MCF 10A (cell line): ENCODE measurements at places on chromosomes 6 and 20.

DNA sequence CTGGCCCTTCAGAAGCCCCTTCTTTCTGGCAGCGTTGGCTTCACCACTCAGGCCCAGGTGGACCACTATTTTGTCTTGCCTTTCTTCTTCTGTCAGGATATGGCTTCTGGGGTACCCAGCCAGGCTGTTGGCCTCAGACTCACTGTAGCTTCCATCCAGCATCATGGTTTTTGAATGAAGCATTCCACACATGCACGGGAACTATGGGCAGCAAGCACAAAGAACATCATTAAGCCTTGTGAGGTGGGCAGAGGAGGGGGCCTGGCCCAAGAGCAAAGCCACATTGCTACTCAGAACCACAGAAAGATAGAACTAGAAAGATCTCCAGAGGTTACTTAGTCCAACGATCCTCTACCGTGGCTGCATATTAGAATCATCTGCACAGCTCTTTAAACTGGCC is 40.6 kb upstream of the GABRR1 start:
- DNase-seq, result no peak

DNA sequence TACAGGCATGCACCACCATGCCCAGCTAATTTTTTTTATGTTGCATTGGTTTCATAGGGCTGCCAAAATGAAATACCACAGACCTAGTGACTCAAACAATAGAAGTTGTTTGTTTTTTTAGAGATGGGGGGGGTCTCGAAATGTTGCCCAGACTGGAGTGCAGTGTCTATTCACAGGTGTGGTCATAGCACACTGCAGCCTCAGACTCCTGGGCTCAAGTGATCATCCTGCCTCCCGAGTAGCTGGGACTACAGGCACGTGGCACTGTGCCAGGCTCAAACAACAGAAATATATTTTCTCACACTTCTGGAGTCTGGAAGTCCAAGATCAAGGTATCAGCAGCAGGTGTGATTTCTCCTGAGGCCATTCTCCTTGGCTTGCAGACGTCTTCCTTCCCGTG is 6.6 kb upstream of the SLC16A10 start:
- peak; percentile 74 for DNase-seq

GRCh38 chr6:89145091-89145955 is 532 bp upstream of the PM20D2 start:
- peak; percentile 43 for DNase-seq

DNA sequence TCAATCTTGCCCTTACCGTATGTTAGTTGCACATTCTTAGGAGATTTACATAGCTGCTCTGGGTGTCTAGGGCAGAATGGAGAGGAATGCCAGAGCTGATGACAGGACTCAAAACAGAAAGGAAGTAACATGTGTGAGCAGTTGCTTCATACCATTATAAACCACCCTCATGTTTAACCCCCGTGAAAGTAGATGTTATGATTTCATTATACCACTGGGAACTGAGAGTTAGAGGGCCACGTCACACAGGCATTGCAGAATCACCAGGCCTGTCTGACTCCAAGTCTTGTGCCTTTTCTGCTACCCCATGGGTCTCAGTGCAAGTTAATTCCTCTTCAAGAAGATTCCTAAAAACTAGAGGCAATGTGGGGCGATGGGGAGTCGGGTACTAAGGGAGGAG is 23.5 kb upstream of the SIM1 start:
- DNase-seq, result no peak

DNA sequence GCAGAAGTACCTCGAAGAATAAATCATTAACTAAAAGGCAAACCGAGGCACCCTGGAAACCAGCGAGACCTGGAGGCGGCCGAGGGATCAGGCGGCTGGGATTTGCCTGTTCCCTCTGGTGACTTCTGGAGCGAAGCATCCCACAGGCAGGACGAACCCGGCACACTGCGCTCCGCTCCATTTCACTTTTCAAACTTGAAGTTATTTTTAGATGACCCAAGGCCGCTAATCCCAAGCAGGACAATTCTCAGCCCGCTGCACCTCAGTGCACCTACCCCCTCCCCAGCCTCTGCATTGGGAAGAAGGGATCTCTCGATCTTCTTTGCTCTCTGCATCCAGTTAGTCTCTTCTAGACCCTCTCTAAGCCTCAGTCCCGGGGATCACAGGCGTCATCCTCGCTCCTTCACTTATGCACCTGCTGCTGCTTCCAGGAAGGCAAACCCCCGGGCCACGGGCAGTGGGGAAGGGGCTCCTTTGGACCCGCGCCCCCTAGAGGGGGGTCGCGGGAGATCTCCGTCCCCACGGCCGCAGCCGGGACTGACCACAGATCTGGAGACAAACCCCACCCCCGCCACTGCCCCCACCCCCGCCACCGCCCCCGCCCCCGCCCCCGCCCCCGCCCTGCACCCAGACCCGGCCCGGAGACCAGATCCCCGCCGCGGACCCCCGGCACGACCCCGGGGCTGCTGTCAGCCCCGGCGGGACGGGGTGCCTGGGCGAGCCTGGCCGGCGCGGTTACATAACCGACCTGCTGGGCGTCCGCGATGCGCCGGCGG is 636 bp downstream of the RCAN2 start:
- peak; percentile 16 for DNase-seq

- DNase-seq, result peak; percentile 64
These were observed 56.1 kb upstream of the LAMP5 start for GRCh38 chr20:9458138-9458796.

- no peak for DNase-seq
These were observed 5.8 kb downstream of the SNHG17 start for GRCh38 chr20:38429301-38429700.

DNA sequence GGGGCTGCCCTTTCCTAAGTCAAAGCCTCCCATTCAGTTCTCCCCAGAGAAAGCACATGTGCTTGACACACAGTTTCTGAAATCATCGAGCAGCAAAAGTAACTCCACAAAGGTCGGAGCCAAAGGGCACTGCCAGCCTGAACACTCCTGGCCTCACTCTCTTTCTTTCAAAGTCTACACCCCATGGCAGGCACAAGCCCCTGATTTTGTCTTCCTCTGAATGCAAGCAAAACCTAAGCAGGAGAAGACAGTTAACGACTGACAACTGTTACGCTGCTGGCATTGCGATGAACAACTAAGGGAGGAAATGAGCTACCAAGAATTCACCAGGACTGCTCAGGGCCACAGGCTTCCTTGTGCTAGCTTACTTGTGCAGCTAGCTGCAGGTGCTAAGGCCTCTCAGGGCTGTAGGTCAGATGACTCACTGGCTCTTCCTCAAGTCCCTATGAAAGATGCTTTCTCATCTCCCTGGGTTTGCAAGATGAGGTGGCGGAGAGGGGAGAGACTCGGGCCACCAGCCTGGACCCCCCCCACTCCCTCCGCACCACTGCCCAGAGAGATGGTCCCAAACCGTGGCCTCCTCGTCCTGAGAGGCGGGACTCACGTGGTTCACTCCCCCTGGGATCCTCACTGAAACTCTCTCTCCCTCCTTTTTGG is 208.2 kb downstream of the DLL1 start:
- DNase-seq, result no peak

DNA sequence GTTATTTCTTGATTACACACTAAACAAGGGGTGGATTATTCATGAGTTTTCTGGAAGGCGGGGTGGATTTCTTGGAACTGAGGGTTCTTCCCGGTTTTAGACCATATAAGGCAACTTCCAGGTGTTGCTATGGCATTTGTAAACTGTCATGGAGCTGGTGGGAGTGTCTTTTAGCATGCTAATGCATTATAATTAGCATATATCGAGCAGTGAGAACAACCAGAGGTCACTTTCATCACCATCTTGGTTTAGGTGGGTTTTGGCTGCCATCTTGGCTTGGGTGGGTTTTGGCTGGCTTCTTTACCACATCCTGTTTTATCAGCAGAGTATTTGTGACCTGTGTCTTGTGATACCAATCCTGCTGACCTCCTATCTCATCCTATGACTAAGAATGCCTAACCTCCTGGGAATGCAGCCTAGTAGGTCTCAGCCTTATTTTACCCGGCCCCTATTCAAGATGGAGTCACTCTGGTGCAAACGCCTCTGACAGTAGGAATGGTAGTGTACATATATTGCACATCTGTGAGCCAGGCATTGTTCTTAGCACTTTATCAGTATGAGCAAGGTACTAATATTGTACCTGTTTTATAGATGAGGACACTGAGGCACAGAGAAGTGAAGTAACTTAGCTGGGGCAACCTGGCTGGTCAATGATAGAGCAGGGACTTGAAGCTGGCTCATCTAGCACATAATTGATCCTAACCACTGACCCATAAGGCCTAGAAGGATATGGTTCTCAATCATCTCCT is 203.7 kb downstream of the NFATC2 start:
- peak; percentile 38 for DNase-seq

- DNase-seq, result no peak
These were observed 40.6 kb upstream of the TMEM181 start for GRCh38 chr6:158519300-158519699.

DNA sequence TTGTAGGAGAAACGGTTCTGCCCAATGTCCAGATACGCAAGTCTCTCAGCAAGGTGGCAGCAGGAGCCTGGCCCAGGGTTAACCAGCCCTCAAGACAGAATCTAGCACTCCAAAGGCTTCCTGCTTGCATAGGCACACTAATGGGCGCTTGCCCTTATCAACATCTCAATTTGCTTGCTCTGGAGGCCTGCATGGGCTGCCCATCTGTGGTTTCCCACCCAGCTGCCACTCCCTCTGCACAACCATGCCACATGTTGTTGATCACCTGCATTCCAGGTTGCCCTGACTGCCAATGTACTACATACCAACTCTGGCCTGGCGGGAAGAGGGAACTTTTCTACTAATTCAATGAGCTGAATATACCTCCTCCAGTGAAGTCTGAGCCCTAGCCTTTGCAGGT is 74.6 kb downstream of the ATG5 start:
- DNase-seq, result no peak

- DNase-seq, result no peak
These were observed 184.9 kb upstream of the CST7 start for GRCh38 chr20:24764027-24764793.

DNA sequence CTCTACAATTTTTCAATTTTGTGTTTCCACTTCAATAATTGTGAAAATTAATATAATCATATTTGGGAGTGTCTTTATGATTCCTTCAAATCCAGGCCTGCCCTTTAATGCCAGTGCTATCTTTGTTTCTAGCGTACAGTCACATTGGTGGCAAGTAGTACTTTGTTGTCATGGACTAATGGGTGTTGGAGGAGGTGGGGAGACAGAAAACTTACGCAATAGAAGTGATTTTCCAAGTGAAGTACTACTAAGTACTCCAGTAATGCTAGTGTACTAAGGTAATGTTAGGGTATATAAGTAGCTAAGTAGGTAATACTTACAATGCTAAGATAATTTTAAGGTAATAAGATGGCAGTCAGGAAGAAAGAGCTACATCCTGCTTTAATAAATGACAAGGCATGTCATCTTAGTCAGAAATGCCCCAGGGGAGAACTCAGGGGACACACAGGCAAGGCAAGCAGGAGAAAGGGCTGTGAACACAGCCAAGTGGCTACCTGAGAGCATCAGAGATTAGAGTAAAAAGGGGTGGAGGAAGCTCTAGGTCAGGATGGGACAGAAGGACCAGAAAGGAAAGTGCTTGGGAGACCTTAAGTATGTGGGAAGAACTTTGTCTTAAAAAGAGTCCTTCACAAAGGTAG is 217.2 kb upstream of the PRDM1 start:
- no peak for DNase-seq

GRCh38 chr6:5557506-5557905 is 296.2 kb downstream of the FARS2 start:
- no peak for DNase-seq

DNA sequence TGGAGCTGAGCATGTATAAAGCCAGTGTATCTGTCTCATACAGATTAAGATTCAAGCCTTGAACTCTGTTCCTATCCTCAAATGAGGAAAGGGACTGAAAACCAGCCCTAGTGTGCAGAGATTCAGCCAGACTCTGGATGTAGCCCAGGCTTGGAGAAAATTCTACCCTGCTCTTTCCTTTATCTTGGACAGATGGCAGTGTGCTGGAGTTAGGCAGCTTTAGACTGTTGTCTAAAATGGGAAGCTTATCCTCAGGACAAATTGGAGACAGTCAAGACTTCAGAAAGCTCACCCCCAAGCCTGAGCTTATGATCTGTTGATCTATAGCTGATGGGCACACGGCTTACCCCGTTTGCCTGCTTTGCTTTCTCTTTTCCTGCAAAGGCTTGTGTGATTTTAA is 1057.6 kb downstream of the KIF16B start:
- DNase-seq, result no peak

DNA sequence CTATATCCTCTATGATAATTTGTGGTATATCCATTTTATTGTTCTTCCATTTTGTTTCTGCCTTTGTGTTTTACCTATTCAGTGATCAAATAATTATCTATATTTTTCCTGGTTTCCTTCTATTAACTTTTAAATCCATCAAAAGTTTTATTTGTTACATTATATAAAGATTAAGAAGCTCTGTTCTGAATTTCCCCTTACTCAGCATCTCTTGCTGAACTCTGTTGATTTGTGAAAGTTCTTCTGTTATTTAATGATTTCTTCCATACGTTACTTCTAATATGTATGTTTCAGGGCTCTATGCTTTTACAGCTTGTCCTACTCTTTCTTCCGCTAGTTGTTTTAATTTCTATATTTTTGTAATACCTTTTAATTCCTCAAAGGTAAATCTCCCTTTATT is 87.1 kb downstream of the LIN28B start:
- DNase-seq, result no peak

DNA sequence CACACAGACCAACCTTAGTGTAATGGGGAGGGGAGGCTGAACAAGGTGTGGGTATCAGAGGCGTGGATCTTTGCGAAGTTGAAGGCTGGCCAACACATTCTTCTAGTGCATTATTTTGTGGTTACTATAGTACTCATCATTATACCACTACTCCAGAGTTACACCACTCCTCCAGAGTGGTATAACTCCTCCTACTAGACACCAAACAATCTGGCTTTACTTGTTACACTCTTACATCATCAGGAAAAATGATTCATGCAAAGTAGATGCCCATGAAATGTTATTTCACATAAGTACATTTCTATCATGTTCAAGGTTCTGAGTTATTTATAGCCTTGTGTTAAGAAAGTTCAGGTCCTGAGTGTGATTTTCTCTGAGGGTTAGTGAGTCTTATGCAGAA is 443.1 kb upstream of the OPRM1 start:
- DNase-seq, result peak; percentile 83

DNA sequence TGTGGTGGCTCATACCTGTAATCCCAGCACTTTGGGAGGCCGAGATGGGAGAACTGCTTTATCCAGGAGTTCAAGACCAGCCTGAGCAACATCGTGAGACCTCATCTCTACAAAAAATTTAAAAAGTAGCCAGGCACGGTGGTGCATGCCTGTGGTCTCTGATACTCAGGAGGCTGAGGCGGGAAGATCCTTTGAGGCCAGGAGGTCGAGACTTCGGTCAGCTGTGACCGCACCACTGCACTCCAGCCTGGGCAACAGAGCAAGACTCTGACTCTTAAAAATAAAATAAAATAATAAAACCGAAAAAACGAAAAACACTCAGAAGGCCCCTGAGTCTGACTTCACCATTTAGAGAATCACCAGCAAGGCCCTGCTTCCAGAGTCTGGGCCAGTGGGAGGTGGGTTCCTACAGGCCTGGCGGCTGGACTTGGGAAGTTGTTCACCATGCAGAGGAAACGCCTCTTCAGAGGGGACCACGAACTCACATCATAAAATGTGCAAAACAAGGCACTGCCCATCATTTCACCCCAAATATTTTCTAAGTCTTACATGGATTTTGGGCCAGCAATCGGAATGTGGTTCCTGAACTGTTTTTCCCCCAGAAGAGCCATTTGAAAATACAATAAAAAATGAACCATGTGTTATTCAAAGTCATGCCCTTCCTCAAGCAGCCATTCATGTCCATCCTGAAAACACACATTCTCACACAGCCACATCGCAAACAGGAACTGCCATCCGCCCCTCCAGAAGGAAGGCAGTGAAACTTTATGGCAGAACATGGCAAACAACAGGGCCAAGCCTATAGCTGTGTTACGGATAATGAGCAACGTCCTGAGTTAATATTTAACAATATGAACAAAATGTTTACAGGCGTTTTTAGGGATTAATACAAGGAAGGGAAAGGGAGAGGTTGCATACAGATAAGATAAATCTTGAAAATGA is 57.8 kb downstream of the SLC22A23 start:
- no peak for DNase-seq
